ENCODE measurements at places on chromosomes 16 and 17. TPM values are rescaled to one million over a fixed set of nuclear protein-coding genes. Genes with fewer than 3 reads are reported as not detected.
A peak's percentile ranks its signal among the peaks of the same experiment; 100 is the strongest.

DNA sequence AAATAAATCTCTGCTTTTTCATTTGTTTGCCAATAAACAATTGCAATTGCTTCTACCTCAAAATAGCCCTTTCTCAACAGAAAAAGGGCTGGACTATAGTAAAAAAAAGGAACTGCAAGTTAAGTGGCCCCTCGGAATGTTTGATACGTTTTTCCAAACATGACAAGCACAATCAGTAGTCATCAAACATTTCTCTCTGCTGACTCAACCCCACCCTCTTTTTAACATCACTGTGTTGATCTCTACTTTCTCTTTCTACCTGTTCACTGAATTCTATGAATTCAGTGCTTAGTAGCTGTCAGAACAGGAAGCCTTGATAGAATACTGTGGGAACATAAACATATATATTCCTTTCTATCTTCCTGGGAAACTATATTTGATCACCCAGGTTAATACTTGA lies 116.5 kb upstream of the AXIN2 start:
- no peaks in the 10 kb centered on the region for H3K36me3 ChIP-seq
- peak overlapping the region; percentile 50 for H3K27ac ChIP-seq
- no peak overlapping the region for H3K4me3 ChIP-seq
- no peaks in the 10 kb centered on the region for H3K27me3 ChIP-seq
- DNase-seq = no peak

GRCh38 chr17:3571043-3571900 lies 13.7 kb upstream of the TRPV3 start:
- no peaks in the 10 kb centered on the region for H3K27me3 ChIP-seq
- H3K4me3 ChIP-seq = no peak overlapping the region
- peaks cover 22% of the 10 kb centered on the region for H3K36me3 ChIP-seq
- no peaks in the 10 kb centered on the region for H3K4me1 ChIP-seq

The INPP5K gene
- 57.9 TPM for total RNA-seq

The ITGB3 gene
- total RNA-seq = 10.5 TPM
